ENCODE measurements at places on chromosomes 2 and 18.

GRCh38 chr2:118044103-118044716, 30.3 kb upstream of the CCDC93 start:
- no peaks in the 10 kb centered on the region for H3K36me3 ChIP-seq
- no peak overlapping the region for H3K4me3 ChIP-seq
- peaks cover 2% of the 10 kb centered on the region for H3K4me1 ChIP-seq
- H3K27ac ChIP-seq = no peak overlapping the region

GRCh38 chr2:106094131-106094841, 99.8 kb downstream of the UXS1 start:
- peak overlapping the region; percentile 78 for H3K4me3 ChIP-seq
- DNase-seq = peak; percentile 55
- H3K27ac ChIP-seq = peak overlapping the region; percentile 93
- H3K36me3 ChIP-seq = peaks cover 29% of the 10 kb centered on the region
- H3K4me1 ChIP-seq = peaks cover 69% of the 10 kb centered on the region
- H3K27me3 ChIP-seq = no peaks in the 10 kb centered on the region

DNA sequence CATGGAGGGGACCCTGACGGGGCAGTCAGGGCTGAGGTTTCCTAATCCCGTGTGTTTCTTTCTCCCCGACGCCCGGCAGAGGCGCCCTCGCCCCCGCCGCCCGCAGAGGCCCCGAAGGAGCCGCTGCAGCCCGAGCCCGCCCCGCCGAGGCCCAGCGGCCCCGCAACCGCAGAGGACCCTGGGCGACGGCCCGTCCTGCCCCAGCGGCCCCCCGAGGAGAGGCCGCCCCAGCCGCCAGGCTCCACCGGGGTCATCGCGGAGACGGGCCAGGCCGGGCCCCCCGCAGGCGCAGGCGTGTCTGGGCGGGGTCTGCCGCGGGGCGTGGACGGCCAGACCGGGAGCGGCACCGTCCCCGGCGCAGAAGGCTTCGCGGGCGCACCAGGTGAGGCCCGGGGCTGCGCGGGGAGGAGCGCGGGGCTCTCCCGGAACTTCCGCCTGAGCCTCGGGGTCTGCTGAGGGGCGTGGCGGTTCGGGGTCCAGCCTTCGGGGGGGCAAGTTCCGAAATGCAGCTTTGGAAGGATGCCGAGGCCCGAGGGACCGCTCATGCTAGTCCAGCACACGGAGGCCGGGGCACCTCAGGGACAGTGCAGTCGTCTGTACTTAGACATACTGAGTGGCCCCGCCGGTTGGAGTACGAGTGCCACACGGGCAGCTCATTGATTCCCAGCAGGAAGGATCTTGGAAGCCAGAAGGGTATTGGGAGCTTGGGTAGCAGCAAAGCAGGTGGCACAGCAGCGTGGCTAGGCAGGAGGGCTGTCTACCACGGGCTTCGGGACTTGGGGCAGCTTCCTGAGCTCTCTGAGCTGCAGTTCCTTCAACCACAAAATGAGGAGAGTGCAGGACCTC, 60.1 kb downstream of the EMILIN2 start:
- no peaks in the 10 kb centered on the region for H3K27me3 ChIP-seq
- peak; percentile 51 for DNase-seq
- peaks cover 12% of the 10 kb centered on the region for H3K4me1 ChIP-seq

DNA sequence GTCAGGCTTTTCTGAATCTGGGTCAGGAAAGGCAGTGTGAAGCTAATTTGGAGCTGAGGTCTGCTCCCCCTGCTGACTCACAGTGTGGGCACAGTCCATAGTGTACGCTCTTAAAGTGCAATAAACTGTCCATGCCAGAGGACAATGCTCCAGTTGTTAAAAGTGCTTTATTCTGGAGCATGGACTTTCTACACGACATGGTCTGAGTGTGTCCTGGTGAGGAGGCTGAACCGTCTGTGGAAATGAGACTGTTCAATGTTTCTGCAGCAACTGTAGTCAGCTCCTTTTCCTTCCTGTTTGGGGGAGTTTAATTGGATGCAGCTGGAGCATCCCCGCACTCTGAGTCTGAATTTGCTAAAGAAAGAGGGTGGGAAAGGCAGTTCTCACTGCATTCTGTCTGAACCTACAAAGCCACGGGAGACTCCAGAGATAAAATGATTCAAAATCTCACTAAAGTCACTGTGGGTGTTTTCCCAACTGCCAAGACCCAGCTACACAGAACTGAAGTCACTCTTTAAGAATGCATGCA, 110.2 kb upstream of the TRIB2 start:
- H3K4me1 ChIP-seq = peaks cover 14% of the 10 kb centered on the region
- no peak for DNase-seq
- H3K27me3 ChIP-seq = no peaks in the 10 kb centered on the region
- no peak overlapping the region for H3K27ac ChIP-seq

GRCh38 chr2:26875065-26875634, 27.2 kb downstream of the DPYSL5 start:
- H3K4me3 ChIP-seq = no peak overlapping the region
- no peak for DNase-seq

DNA sequence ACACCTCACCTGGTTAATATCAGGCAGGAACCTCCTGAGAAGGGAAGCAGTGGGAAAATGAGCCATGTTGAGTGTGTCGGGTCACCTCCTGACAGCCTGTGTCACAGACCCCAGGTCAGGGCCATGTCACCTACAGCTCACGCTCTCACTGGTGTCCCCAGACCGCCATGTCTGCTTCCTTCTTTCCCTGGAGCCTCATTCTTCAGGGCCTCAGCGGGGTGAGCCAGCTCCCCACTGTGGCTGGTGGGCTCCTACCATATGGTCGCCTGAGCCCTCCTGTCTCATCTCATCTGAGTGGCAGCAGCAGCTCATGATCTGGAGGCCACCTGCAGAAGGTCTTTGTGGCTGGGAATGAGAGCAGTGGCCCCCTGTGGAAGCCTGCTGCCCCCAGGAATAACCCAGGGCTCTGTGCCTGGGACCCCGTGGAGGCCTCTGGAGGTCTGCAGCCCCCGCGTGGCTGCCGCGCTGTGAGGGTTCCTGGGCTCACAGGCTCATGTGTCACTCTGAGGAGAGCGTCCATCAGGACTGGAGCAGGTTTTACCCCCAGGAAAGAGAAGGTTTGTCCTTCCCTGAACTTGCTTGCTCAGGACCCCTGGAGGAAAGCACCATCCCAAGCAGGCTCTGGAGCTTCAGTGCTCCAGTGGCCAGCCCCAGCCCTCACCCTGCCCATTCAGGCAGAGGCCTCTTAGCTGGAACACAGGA, 56.4 kb downstream of the FAM168B start:
- no peaks in the 10 kb centered on the region for H3K36me3 ChIP-seq
- H3K4me1 ChIP-seq = peaks cover 30% of the 10 kb centered on the region
- H3K4me3 ChIP-seq = no peak overlapping the region
- peaks cover 18% of the 10 kb centered on the region for H3K27me3 ChIP-seq
- H3K27ac ChIP-seq = no peak overlapping the region
- DNase-seq = no peak
